ENCODE measurements at places on chromosomes 12 and 14. TPM values are rescaled to one million over a fixed set of nuclear protein-coding genes. Genes with fewer than 3 reads are reported as not detected.

DNA sequence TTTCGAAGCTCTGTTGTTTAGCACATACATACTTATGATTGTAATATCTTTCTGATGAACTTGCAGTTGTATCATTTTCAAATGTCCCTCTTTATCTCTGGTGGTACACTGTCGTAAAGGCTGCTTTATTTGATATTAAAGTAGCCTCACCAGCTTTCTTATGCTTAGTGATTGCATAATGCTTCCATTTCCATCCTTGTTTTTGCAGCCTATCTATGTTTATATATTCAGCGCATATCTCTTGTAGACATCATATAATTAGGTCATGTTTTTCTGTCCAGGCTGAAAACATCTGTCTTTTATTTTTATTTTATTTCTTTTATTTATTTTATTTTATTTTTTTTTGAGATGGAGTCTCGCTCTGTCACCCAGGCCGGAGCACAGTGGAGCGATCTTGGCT is 34.6 kb downstream of the ACAD10 start:
- no peak for DNase-seq

The C3AR1 gene
- total RNA-seq, result 2.1 TPM

DNA sequence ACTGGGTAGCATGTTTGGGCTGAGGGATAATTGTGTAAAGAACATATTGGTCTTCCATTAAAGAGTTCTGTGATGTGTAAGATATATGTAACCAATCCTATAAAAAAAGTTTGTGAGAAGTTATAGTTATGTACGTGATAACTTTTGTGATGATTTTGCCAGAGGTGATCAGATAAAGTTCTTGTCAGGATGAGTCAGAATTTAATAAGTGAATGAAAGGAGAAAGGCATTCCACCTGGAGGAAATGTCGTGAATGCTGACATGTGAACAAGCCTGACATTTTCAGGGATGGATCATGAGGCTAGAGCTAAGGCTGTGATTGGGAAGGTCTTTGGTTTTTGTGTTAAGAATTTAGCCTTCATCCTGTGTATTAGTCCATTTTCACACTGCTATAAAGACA is 241.5 kb downstream of the SNAPC1 start:
- DNase-seq, result no peak

DNA sequence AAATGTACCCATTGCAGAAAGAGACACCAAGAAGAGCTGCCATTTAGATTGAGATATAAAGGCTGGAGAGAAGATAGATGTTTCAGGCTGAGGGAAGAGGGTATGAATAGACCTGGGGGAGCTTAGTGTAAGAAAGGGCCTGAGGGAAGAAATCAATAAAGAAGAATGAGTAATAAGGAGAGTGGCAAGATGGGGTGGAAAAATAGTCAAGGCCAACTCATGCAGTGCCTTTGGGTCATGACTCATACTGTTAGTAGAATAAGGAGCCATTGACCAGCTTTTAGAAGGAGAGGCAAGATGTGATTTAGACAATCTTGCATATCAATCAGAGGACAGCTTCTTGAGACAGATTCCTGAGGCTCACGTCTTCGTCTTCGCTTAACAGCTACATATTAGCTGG is 287.5 kb downstream of the DUSP6 start:
- DNase-seq, result no peak

- DNase-seq, result peak; percentile 73
Observed at GRCh38 chr12:111367661-111368221, 1.2 kb downstream of the PHETA1 start.

GRCh38 chr12:45646851-45647581 is 82.5 kb upstream of the ARID2 start:
- DNase-seq, result no peak

The GPR65 gene
- total RNA-seq, result 1.5 TPM
